ENCODE measurements at places on chromosomes 3 and 15.

DNA sequence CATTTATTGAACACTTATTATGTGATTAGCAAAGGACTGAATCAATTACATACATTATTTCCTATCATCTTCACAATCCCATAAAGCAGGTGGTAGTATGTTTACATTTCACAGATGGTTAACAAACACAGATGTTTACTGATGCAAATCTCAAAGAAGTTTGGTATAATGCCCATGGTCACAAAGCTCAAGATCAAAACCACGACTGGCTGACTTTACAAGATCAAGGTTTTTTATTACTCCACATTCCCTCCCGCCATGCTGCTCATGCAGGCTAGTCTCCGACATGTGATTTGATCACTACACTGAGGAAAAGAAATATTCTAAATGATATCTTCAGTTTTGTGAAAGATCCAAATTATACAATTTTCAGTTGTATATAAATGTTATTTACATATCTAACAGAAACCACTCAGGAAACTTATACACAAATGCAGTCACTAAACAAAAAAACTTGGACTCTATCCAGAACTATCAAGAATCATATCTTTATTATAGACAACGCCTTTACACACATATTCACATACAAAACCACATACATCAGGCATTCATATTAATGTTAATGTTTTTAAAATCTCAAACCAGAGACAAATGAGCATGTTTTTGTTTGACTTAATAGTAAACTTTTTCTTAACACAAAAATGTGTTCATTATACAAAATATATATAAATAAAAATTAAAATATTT, 235.5 kb downstream of the SCAPER start:
- no peak for DNase-seq

DNA sequence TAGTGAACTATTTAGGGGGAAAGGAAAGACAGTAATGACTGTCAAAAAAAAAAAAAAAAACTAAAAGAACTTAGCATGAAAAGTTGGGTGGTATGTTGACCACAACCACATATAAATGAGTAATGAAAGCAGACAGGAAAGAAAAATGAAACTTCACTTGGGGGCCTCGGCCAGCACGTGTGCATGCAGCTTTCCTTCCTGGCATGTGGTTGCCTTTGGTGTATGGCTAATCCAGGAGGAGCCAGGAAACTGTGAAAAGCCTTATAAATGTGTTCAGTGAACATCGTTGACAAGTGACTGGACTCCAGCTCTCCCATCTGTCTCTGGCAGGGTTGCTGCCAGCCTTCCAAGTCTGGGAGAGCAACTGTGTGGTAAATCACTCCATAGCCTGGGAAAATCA, 195.1 kb downstream of the DTWD1 start:
- no peak for DNase-seq

- DNase-seq, result no peak
Measured at GRCh38 chr15:99976811-99977271, 243.6 kb upstream of the LYSMD4 start.

- no peak for DNase-seq
Measured at GRCh38 chr15:88124199-88124598, 132.3 kb downstream of the NTRK3 start.

DNA sequence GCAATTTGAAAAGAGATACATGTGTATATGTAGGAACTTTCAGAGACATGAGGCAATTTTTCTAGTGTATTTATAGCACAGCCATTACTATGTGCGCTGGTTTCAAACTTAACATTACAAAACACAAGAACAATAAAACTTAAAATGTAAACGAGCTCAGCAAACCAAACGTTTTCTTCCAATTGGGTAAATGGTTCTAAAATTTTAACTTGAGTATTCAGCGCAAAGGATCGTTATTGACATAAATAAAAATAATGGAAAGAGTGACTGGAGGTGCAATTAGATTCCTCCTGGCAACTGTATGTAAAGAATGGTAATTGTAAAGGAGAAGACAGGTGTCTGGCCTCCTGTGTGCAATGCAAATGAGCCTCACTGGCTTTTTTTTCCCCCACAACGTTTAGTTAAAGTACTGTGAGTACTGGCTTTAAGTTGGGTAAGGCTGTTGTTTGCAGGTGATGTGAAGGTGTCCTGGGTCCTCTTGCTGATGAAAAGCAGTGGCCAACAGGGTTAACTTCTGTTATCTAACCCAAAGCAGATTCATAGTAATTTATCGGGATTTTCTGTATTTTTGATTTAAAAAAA, 14.1 kb upstream of the GADL1 start:
- DNase-seq, result no peak

Data from CD4-positive, alpha-beta T cell (primary cell).